ENCODE measurements at places on chromosomes 16 and 17.

DNA sequence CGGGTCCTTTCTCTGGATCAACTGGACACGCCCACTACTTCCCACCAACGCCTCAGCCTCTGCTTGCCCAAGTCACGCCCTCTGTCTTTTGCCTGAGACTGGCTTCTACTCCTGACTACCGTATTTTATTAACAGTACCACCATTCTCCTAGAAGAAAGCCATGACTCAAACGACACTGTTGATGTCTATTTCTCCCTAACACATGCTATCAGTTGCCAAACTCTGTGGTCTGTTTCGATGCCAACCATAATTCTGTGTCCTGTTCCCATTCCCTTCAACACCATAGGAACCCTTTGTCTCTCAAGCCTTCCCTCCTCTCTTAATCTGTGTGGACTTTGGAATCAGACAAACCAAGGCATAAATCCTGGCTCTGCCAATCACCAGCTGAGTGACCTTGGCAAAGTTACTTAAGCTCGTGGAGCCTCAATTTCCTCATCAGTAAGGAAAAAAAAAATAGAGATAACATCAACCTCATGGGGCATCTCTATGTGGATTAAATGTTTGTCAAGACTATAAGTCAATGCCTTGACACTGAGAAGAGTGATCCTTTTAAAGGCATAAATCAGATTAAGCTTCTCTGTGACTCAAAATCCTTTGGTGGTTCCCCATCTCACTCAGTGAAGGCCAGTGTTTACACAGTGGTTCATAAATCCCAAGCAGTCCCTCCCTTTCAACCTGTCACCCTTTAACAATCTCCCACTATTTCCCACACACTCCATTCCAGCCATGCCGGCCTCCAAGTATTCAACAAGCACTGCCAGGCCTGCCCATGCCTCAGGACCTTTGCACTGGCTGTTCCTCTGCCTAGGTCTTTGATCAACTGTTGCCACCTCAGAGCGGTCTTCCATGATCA is 45.6 kb downstream of the ERN1 start:
- no peak for DNase-seq

DNA sequence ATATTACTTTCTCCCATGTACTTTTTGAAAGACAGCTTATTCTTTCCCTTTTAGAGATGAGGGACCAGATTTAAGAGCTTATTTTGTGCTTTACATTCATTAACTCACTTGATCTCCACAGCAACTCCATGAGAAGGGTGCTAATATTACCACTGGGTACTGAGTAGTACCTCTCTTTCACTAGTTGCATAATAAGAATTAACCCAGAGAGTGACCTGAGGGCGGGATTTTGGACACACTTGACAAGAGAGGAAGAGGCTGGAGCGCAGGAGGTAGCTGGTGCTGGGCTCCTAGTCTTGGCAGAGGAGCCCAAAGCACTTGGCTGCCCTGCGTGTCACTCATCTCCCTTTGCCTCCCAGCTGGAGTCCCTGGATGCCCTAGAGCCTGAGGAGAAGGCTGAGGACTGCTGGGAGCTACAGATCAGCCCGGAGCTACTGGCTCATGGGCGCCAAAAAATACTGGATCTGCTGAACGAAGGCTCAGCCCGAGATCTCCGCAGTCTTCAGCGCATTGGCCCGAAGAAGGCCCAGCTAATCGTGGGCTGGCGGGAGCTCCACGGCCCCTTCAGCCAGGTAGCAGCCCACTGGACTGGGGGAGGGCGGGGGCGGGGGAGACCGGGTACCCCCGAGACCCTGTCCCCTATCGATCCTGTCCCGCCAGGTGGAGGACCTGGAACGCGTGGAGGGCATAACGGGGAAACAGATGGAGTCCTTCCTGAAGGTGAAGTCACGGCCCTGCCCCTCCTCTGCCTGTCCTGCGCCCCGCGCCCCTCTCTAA is 1.7 kb upstream of the MAZ start:
- DNase-seq = no peak

GRCh38 chr17:73722165-73722564 is 77.9 kb upstream of the SDK2 start:
- DNase-seq = peak; percentile 12

- DNase-seq = no peak
Observed at GRCh38 chr16:12366313-12366712, 389.8 kb downstream of the SNX29 start.

DNA sequence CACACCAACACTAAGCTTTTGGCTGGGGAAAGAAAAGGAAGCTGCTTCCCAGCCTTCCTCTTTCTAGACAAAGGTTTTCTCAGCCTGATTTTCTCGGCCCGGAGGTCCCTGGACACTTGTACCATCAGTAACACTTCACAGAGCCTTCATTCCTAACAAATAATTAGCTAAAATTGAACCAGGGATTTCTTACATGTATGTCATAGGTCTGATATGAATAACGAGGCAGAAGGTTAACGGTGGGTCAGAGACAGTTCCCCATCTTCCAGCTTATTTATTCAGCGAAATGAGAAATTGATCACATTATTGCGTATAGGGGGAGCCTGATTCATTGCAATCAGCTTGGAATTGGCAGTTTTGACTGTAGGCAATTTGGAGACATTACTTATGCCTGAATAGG is 142.5 kb downstream of the SALL1 start:
- DNase-seq = no peak

- DNase-seq = no peak
Observed at GRCh38 chr16:56197192-56197992, 6.1 kb downstream of the GNAO1 start.

DNA sequence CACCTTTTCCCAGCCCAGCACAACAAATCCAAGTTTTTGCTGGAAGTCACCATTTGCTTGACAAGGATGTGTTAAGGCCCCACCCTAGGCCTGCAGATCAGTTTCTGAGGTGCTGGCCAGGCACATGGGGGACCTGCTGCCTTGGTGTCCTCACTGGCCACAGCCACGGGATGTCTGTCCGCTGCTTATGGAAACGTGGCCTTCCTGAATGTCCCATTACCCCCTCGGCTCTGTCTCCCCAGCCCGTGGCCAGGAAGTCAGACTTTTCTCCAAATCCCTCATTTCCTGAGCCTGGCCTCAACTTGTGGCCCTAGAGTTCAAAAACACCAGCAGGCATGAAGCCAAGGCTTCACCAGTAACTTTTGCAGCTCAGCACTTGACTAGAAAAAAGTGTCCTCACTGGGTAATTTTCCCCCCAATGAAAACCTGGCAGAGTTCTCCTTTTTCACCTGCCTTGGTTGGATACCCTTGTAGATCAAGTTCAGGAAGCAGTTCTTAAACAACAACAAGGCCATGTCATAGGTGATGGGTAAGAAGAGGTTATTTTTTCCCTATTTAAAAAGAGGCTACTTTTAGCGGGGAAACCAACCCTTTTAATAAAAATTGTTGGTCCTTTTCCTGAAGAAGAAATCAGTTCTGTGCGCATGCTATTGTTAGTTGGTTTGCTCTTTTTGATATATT is 80.8 kb downstream of the SOCS1 start:
- no peak for DNase-seq

All from effector memory CD8-positive, alpha-beta T cell (primary cell).